ENCODE measurements at places on chromosomes 2 and 18.

GRCh38 chr2:182682210-182682609 lies 33.8 kb upstream of the DNAJC10 start:
- DNase-seq: no peak

DNA sequence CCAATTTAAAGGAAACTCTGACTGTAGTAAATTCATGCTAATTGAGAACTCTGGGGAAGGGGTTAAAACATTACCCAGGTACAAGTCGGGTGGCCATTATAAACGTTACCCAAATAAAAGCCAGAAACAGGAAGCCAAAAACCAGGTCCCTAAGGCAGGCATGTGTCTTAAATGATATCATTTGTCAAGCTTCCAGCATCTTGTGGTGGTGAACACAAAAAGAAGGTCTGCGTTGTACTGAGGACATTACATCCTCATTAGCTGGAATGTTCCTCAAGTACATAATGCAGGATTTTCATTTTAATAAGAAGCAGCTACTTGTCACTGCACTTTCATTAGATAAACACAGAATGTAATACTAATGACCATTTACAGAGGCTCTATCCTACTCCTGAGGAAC lies 10.9 kb downstream of the PTGR3 start:
- no peak for DNase-seq

GRCh38 chr2:64262071-64262470 lies 117.9 kb upstream of the PELI1 start:
- no peak for DNase-seq

GRCh38 chr2:120878970-120879369 lies 143.3 kb downstream of the GLI2 start:
- DNase-seq: no peak

- DNase-seq: no peak
These were observed 207.4 kb upstream of the SYT4 start for GRCh38 chr18:43484710-43485109.

- DNase-seq: no peak
These were observed 68.5 kb downstream of the FIGN start for GRCh38 chr2:163667064-163667887.

DNA sequence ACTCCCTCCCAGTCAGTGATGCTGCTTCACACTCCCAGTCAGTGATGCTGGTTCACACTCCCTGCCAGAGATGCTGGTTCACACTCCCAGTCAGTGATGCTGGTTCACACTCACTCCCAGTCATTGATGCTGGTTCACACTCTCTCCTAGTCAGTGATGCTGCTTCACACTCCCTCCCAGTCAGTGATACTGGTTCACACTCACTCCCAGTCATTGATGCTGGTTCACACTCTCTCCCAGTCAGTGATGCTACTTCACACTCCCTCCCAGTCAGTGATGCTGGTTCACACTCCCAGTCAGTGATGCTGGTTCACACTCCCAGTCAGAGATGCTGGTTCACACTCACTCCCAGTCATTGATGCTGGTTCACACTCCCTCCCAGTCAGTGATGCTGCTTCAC lies 34.3 kb upstream of the KCNG2 start:
- no peak for DNase-seq

DNA sequence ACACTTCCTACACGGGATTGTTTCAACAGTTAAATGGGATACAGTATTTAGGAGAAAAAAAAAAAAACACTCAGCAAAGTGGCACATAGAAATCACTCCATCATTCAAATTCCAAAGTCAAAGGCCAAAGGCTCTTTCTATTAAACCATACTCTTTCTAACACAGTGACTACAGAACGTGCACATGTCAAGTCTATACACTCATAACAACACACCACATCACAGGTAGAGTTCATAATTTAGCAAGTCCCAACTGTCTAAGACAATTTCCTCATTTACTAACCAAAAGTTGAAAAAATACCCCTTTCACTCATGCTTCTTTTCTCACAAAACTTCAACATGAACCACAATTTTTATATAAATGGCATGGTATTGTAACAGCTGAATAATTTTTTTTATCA lies 70.8 kb downstream of the MBOAT2 start:
- no peak for DNase-seq

GRCh38 chr2:220356076-220356475 lies 728.6 kb downstream of the SLC4A3 start:
- DNase-seq: no peak

GRCh38 chr2:156294945-156295580 lies 37.5 kb downstream of the NR4A2 start:
- DNase-seq: no peak

DNA sequence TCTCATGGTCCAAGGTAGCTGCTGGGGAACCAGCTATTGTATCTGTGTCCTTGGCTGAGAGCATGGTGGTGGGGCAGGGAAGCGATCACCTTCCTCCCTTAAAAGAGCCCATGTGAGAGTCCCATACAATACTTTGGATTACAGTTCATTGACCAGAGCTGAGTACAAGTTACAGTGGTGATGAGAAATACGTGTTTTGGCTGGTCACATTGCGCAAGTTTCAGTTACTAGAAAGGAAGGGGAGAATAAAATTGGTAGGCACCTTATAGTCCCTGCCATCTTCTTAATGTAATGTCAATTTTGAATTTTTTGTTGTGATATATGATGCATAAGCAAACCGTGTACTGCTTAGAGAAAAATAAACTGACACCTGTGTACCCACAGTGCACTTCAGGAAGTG lies 67.7 kb downstream of the ZNF407 start:
- DNase-seq: no peak

- DNase-seq: no peak
These were observed 727 bp downstream of the ZFAND2B start for GRCh38 chr2:219207134-219207883.

- DNase-seq: no peak
These were observed 247.9 kb upstream of the POU3F3 start for GRCh38 chr2:104606056-104606455.

DNA sequence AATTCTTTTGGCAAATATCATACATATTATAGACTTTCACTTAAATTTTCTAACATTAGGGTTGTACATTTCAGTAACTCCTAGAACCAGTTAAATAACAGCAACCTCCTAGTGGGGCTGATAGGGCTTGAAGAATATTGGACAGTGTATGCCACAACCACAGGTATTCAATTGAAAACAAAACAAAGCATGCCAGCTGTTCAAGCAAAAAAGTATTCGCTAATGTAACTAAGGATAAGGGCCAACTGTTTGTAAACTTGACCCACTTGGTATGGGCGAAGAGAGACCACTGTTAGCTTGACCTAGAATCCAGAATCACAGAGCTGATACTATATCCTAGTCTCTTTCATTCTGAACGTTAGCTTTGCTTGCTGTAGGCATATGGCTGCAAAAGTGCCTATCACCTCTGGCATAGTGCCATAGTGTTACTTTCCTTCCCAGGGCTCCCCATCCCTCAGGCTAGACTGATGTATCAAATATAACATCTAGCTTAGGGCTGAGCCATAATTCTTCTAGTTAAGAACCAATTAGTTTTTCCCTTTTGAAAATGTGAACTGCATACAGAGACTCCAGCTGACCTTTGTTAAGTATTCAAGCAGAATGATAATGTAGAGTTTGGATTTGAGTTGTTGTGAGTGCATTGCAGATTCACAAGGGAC lies 458.8 kb upstream of the NRXN1 start:
- no peak for DNase-seq

DNA sequence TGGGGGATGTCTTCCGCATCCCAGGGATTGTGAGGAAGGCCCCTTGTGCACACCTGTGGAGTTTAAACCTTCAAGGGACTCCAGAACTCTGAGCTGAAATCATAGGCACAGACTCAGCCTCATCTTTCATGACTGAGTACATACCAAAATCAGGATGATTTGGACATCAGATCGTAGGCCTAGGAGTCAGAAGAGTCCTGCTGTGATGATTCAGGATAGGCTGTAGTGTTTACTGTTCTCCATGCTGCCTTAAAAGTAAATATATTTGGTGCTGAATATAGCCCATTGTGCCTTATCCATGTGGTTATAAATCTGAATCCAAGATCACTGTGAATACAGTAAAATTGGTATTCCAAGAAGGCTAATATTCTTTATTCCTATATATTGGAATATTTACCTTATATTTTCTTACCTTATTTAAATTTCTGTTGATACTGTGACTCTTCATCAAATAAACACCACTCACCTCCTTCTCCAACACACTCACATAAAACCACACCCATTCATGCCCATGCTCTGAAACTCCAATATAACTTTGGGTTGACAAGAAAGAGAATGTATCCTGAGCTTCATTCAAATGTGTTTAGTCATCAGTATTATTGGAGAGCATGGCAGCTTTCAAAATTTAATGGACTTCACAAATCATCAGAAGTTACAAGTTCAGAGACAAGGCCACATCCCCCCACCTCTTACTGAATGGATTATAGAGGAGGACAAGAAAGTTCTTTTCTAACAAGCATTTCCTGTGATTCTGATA lies 561.4 kb upstream of the LINC00305 start:
- DNase-seq: no peak

DNA sequence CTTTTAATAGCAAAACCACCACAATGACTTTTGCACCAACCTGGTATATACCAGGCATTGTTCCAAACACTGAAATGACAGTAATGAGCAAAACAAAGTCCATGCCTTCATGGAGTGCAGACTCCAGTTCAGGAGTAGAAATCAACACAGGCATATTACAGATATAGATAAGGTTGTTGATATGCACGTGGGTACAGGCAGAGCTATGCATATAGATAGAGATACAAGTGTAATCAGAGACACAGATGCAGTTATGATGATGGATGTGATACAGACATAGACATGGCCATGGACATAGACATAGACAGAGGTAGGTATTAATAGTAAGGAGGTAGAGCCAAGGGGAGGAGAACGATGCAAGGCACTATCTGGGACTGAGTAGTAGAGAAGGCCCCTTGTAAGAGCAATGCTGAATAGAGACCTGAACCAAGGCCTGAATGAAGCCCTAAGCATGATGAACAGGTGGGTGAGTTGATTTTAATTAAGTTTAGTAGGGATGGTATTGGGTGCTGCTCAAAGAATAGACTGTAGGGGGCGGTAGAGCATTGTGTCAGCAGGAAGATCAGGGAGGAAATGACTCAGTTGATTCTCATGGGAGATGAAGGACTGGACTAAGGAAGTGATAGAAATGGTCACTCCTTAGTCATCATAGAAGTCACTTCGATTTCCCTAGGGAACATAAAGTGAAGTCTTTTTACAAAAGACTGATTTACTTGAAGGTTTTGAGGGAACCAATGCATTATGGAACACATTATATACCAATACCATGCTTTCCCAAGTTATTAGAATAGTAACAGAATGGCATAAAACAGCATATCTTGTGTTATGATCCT lies 39.4 kb downstream of the CMPK2 start:
- peak; percentile 25 for DNase-seq

DNA sequence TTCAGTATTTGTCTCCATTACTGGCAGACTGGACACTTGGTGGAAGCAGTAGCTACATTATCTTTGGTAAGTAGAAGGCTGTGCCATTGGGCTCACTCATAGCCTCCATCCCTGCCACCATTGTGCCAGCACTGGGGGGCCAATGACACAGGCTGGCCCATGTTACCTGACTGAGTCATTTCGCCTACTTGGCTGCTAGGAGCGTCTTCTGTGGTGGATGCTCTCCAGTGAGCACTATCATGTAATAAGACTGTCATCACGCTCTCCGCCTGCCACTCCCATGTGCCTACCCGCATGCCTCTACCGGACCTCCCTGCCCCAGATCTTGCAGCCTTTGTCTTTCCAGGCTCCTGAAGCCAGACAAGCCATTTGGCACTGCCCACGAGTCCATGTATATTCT lies 56.2 kb downstream of the LONRF2 start:
- no peak for DNase-seq

- no peak for DNase-seq
These were observed 333.4 kb downstream of the SETBP1 start for GRCh38 chr18:45014047-45014501.

- no peak for DNase-seq
These were observed 18.4 kb upstream of the TCF7L1 start for GRCh38 chr2:85114586-85115330.

GRCh38 chr2:172287605-172288315 lies 139.6 kb upstream of the ITGA6 start:
- DNase-seq: no peak

- DNase-seq: no peak
These were observed 2.4 kb upstream of the STK11IP start for GRCh38 chr2:219595256-219595655.

GRCh38 chr2:234911271-234911670 lies 40.5 kb upstream of the SH3BP4 start:
- no peak for DNase-seq

DNA sequence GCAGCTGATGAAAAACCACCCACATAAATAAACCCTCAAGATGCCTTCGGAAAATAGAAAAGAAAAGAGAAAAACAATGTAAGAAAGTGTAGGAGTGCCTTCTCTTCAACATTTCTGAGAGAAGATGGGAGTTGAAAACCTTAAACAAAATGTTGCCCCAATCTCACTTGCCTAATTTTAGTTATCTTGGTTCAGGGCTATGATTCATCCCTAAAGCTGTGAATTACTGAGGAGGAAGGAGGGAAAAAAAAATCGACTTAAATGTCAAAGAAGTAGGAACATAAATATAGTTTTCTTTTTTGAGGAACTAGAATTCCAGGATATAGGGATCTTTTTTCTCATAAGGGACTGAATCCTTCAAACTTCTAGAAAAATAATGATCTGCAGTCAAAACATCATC lies 360.3 kb downstream of the TGIF1 start:
- no peak for DNase-seq

GRCh38 chr2:182077448-182078142 lies 91.9 kb downstream of the PPP1R1C start:
- no peak for DNase-seq

GRCh38 chr2:228038967-228039366 lies 142.5 kb downstream of the SPHKAP start:
- no peak for DNase-seq

DNA sequence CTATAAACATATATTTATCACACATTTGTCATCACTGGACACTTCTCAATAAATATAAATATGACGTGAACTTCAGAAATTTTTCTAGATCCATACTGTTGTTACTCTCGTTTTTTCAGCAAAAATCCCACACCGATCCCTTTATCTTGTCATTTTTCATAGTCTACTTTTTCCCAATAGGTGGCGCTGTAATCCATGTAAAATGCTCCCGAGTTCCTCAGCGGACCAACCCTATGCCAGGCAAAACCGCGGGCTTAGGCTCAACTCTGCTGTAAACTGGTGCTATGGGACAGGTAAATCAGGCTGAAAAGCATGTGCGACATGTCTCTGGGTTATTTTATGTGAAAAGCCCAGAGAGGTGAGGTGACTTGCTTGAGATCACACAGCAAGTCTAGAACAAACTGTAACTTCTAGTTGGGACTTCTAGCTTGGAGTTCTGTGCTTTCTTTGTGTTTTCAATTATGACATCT lies 104.0 kb downstream of the COBLL1 start:
- DNase-seq: no peak

DNA sequence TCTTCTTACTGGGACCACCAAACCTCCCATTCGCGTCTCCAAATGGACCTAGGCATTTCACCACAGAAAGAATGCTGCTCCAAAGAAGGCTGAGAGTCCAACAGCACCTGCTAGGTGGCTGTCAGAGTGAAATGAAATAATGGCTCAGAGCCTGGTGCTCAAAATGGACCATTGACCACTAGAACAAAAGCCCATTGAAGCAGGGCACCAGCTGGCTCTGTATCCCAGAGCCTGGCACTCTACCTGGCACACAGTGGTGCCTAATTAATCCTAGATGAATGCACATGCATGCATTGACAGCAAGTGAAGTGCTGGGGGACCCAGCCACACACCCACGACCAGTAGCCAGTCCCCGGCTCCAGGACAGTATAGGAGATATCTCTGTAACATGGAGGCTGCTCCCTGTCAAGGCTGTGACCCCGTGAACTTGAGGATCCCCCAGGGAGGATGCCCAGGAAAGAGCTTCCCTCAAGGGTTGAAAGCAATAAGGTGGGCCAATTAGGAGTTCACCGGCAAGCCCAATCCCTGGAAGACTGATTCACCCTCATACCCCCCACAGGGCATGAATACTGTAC lies 261.3 kb downstream of the TNS1 start:
- no peak for DNase-seq

All from stimulated activated CD8-positive, alpha-beta memory T cell treated with anti-CD3 and anti-CD28 coated beads, Interleukin-7, amount 100 ng/mL, for 1 hour (primary cell).